ENCODE measurements at places on chromosomes 7 and 10. TPM values are rescaled to one million over a fixed set of nuclear protein-coding genes. Genes with fewer than 3 reads are reported as not detected.

The GRM3 gene
- total RNA-seq, result not detected

The EPHB6 gene
- total RNA-seq, result 1.4 TPM

The TMEM60 gene
- total RNA-seq, result 7.1 TPM

The FAM13C gene
- total RNA-seq, result not detected

The ASB10 gene
- total RNA-seq, result not detected

The UNCX gene
- total RNA-seq, result not detected

The GIMAP1 gene
- not detected for total RNA-seq

The GIMAP6 gene
- not detected for total RNA-seq

The ADAMTS14 gene
- total RNA-seq, result 0.25 TPM

The C7orf57 gene
- total RNA-seq, result 0.52 TPM

The JAZF1 gene
- 14.2 TPM for total RNA-seq

The CBX3 gene
- 171 TPM for total RNA-seq

The CYP3A4 gene
- total RNA-seq, result not detected

The OR9A2 gene
- total RNA-seq, result not detected

The LIPM gene
- total RNA-seq, result not detected

The LBX1 gene
- total RNA-seq, result not detected

The OR2A12 gene
- total RNA-seq, result not detected

The SPAM1 gene
- not detected for total RNA-seq

The IL6 gene
- total RNA-seq, result 22.0 TPM

The LEP gene
- not detected for total RNA-seq

The DPP6 gene
- total RNA-seq, result not detected

The CAMK2G gene
- total RNA-seq, result 13.7 TPM

The EN2 gene
- total RNA-seq, result not detected

The SRGN gene
- 2.3 TPM for total RNA-seq

The COL17A1 gene
- 514 TPM for total RNA-seq

All from MCF 10A (cell line).